ENCODE measurements at places on chromosomes 12 and 14. TPM values are rescaled to one million over a fixed set of nuclear protein-coding genes. Genes with fewer than 3 reads are reported as not detected.

GRCh38 chr12:82099216-82099615 lies 259.0 kb downstream of the CCDC59 start:
- no peak overlapping the region for H3K27ac ChIP-seq
- DNase-seq: no peak
- no peak overlapping the region for H3K4me3 ChIP-seq
- H3K36me3 ChIP-seq: no peaks in the 10 kb centered on the region
- no peaks in the 10 kb centered on the region for H3K27me3 ChIP-seq
- no peaks in the 10 kb centered on the region for H3K4me1 ChIP-seq

DNA sequence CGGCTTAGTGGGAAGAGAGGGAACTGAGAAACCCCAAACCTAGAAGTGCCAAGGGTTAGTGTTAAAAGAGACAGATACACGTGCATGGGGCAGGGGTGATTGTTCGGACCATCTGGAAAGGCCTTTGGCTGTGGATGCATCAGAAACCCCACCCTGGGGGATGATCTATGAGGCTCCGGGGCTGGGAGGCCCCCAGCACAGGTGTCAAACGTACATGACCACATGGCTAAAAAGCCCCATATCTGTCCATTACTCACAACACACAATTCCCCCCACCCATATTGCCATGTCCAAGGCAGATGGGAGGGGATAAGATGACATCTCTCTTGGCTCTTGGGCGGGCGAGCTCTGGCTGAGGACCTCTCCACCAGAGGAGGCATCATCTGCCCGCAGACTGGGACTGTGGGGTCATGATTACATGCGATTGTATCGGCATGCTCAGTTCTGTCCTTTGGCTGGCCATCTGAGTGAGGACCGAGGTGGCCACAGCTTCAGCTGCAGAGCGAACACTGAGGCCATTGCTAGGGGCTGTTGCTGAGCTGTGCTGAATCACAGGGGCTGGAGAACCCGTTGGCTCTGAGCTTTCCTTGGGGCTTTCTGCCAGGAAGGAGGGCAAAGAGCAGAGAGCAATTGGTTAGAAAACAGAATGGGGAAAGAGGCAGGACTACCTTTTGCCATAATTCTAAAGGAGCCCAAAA lies 9.6 kb upstream of the NPFF start:
- H3K4me1 ChIP-seq: no peaks in the 10 kb centered on the region
- H3K36me3 ChIP-seq: peaks cover 26% of the 10 kb centered on the region
- no peak overlapping the region for H3K4me3 ChIP-seq
- DNase-seq: no peak
- H3K27ac ChIP-seq: no peak overlapping the region

- no peaks in the 10 kb centered on the region for H3K27me3 ChIP-seq
- no peaks in the 10 kb centered on the region for H3K36me3 ChIP-seq
- H3K4me1 ChIP-seq: no peaks in the 10 kb centered on the region
- no peak overlapping the region for H3K27ac ChIP-seq
Measured at GRCh38 chr12:130375296-130376287, 37.9 kb downstream of the PIWIL1 start.

DNA sequence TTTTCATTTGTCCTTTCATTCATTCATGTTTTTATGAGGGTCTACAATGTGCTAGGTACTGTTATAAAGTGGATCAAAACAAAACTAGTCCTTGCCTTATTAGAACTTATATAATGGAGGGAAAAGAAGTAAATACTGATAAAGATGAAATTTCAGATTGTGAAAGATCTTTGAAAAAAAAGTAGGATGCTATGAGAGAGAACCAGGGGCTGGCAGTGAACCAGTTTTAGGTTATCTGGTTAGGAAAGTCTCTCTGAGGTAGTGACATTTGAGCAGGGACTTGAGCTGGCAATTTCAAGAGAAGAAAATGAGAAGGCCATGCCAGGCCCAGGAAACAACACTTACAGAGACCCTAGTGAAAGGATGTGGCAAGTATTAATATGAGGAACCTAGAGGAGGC lies 57.3 kb upstream of the E2F7 start:
- no peak for DNase-seq
- H3K27me3 ChIP-seq: no peaks in the 10 kb centered on the region
- H3K36me3 ChIP-seq: no peaks in the 10 kb centered on the region
- H3K4me1 ChIP-seq: no peaks in the 10 kb centered on the region

- H3K4me1 ChIP-seq: no peaks in the 10 kb centered on the region
- no peak overlapping the region for H3K4me3 ChIP-seq
- DNase-seq: no peak
- H3K27me3 ChIP-seq: no peaks in the 10 kb centered on the region
- no peak overlapping the region for H3K27ac ChIP-seq
- no peaks in the 10 kb centered on the region for H3K36me3 ChIP-seq
Measured at GRCh38 chr12:110865521-110865920, 18.7 kb downstream of the CCDC63 start.

GRCh38 chr12:1915082-1915968 lies 3.1 kb downstream of the CACNA2D4 start:
- H3K4me1 ChIP-seq: peaks cover 60% of the 10 kb centered on the region
- DNase-seq: no peak
- H3K4me3 ChIP-seq: no peak overlapping the region
- H3K27ac ChIP-seq: no peak overlapping the region
- no peaks in the 10 kb centered on the region for H3K36me3 ChIP-seq
- H3K27me3 ChIP-seq: no peaks in the 10 kb centered on the region

DNA sequence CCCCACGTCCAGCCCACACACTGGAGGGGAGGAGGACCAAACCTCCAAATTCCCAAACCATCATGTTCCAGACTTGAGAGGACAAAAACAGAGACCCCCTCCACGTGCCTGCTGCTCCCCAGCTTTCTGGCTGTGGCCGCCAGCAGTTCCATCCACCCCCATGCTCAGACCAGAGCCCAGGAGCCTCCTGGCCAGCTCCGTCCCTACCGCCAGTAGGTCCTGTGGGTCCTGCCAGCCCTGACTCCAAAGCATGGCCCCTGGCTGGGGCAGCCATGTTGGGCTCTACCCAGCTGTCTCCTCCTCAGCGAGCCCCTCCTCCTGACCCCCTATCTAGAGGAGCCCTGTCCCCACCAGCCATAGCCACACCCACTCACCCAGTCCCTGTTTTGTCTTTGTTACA lies 227.3 kb upstream of the RTL1 start:
- H3K4me1 ChIP-seq: peaks cover 7% of the 10 kb centered on the region
- no peak for DNase-seq
- no peak overlapping the region for H3K27ac ChIP-seq

DNA sequence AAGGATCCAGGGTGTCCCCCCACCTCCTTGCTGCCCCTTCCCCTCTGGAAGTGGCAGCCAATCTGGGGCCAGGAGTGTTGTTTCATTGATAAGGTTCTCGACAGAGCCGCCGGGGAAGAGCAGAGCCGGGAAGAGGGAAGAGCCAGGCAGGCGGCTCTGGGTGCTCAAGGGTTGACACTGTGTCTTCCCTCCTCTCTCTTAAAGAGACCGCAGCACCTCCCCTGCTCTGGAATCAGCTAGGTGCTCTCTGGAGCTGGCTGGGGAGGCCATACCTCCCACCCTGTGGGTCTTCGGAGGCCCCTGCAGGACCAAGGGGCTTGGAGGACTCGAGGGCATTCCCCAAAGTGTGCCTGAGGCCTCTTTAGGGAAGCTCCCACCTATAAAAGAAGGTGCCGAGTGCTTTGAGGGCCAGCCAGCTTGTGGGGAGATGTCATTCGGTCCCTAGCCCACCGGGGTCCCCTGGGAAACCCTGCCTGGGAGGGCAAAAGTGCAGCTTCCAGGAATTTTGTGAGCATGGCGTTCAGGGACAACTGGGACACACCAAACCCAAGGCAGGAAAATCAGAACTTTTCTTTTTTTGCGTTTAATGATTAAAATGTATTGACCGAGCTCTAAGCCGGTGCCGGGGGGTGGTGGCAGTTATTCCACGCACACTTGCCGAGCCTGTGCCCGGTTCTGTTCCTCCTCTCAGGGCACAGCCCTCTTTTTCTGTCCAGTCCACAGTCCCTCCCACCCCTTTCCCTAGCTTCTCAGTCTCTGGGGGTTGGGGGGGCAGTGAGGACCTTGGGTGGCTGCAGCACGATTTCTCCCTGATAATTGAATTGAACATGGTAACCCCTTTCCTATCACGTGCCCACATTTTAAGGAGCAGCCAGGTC lies 3.0 kb downstream of the SETD1B start:
- no peak for DNase-seq
- H3K27me3 ChIP-seq: no peaks in the 10 kb centered on the region
- peaks cover 12% of the 10 kb centered on the region for H3K36me3 ChIP-seq
- H3K4me1 ChIP-seq: peaks cover 14% of the 10 kb centered on the region

DNA sequence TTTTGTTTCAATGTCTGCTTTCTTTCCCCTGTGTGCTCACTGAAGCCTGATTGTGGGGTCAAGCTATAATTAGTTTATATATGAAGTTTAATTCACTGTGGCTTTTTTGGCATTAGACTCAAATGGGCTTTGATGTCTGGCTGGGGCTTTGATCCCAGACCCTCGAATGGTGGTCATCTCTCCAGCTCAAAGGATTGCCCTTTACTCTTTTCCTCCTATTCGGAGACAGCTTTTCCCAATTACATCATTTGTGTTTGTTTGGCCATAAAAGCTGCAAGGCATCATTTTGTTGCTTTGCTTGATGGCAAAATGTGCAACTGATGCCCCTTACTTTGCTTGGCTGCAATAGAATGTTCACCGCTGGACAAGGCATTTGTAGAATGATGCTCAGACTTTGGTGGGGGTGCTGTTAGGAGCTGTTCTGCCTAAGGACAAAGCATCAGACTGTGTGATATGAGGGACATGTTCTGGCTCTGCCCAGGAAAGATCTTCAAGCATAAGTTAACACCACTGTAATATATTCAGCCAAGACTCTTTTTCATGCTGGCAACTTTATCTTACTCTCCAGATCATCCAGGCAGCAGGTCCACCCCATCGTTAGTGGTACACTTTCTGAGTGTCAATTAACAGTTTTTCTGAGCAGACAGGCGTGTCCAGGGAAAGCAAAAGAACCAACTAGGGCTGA lies 3.2 kb upstream of the DACT1 start:
- no peak overlapping the region for H3K4me3 ChIP-seq
- H3K27ac ChIP-seq: no peak overlapping the region
- DNase-seq: no peak
- no peaks in the 10 kb centered on the region for H3K27me3 ChIP-seq
- H3K4me1 ChIP-seq: peaks cover 4% of the 10 kb centered on the region
- H3K36me3 ChIP-seq: no peaks in the 10 kb centered on the region

The ACSS3 gene
- total RNA-seq: 24.4 TPM

The PHLDA1 gene
- total RNA-seq: 13.5 TPM

The RNF212B gene
- total RNA-seq: not detected

The PLCZ1 gene
- not detected for total RNA-seq

The DNAI7 gene
- not detected for total RNA-seq

The CLEC1A gene
- total RNA-seq: not detected

The PA2G4 gene
- total RNA-seq: 348 TPM

The FGF6 gene
- not detected for total RNA-seq
